ENCODE measurements at places on chromosomes 4 and X.
A peak's percentile ranks its signal among the peaks of the same experiment; 100 is the strongest.

- DNase-seq = no peak
Observed at GRCh38 chr4:185794637-185795036, 17.4 kb downstream of the SORBS2 start.

DNA sequence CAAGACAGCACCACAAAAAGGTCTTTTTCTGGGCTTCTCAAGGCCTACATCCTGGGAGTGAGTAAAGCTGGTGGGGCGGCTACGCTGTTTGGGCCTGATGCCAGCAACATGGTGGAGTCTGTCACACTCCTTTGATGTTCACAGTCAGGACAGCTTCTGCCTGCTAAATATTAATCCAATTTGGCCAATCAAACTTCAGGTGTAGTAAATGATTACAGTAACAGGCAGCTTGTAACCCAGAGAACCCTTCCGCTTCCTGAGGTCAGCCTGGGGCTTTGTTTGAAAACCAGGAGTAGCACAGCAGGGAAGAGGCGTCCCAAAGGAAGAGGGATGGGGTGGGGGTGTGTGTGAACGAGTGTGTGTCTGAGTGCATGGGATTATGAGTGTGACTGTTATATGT lies 220.4 kb downstream of the MAML3 start:
- DNase-seq = no peak

- DNase-seq = peak; percentile 5
Observed at GRCh38 chrX:131633285-131633917, 89.5 kb downstream of the OR13H1 start.

GRCh38 chrX:47523713-47524166 lies 37.3 kb upstream of the ARAF start:
- DNase-seq = no peak

GRCh38 chr4:180550106-180550505 lies 1693.1 kb upstream of the TENM3 start:
- DNase-seq = no peak

GRCh38 chr4:102139932-102140331 lies 205.3 kb downstream of the SLC39A8 start:
- no peak for DNase-seq

DNA sequence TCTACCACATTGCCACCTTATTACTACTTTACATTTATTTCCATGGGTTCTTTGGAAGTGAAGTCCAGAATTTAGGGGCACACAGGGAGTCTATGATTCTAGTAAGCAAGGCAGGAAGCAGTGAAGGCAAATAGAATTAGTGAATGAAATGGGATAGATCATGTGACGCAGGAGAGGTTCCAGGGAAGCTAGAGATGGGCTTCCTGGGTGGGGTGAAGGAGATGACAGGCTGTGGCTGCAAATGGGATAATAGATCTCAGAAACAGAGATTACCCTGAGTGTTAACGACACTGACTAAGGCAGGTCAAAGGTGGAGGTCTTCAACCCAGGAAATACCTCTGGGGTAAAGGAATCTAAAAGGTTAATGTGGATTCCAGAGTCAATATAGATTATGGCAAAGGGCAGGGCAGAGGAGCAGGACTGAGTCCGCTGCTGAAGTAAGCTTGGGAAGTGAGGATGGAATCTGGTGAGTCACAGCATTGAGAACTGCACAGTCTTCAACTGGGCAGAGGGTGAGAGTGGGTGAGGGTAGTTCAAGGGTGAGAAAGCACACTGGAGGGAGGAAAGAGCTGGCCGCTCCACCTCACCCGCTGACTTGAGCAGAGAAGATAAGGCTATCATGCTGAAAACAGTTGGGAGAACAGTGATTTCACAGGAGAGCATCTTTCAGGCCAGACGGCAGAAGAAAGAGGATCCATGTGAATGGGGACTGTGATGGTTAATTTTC lies 70.8 kb downstream of the ANXA3 start:
- no peak for DNase-seq

- DNase-seq = no peak
Observed at GRCh38 chr4:60259781-60260180, 940.3 kb upstream of the ADGRL3 start.

DNA sequence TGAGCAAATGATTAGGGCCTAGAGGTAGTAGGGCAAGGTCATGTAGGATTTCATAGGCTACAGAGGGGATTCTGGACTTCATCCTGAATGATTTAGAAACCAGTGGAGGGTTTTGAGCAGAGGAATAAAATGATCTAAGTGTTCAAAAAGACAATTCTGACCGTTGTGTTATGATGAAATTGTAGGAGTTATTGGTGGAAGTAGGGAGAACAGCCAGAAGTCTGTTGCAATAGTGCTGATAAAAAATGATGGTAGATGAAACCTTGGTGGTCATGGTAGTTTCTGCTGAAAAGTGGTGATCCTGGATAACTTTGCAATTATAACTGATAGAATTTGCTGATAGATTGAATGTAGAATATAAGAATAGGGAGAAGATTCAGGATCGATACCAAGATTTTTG lies 60.2 kb downstream of the MID1IP1 start:
- DNase-seq = no peak

GRCh38 chrX:22081475-22082092 lies 49.5 kb downstream of the PHEX start:
- DNase-seq = peak; percentile 23

GRCh38 chrX:115038406-115038805 lies 21.0 kb upstream of the IL13RA2 start:
- DNase-seq = no peak

- no peak for DNase-seq
Observed at GRCh38 chr4:14130551-14130950, 503.0 kb upstream of the BOD1L1 start.

All from stimulated activated CD8-positive, alpha-beta memory T cell treated with anti-CD3 and anti-CD28 coated beads, Interleukin-7, amount 100 ng/mL, for 1 hour (primary cell).